SW480 (cell line): ENCODE measurements at places on chromosomes 16 and 17.

GRCh38 chr17:74176546-74177001 lies 26.9 kb upstream of the RPL38 start:
- DNase-seq = peak; percentile 69

GRCh38 chr16:57213462-57213861 lies 27.3 kb downstream of the RSPRY1 start:
- DNase-seq = no peak

GRCh38 chr17:41666237-41666641 lies 22.4 kb upstream of the EIF1 start:
- peak; percentile 69 for DNase-seq

GRCh38 chr17:65742403-65743307 lies 181.2 kb upstream of the AXIN2 start:
- DNase-seq = peak; percentile 93
